ENCODE measurements at places on chromosomes 1 and 21. TPM values are rescaled to one million over a fixed set of nuclear protein-coding genes. Genes with fewer than 3 reads are reported as not detected.

DNA sequence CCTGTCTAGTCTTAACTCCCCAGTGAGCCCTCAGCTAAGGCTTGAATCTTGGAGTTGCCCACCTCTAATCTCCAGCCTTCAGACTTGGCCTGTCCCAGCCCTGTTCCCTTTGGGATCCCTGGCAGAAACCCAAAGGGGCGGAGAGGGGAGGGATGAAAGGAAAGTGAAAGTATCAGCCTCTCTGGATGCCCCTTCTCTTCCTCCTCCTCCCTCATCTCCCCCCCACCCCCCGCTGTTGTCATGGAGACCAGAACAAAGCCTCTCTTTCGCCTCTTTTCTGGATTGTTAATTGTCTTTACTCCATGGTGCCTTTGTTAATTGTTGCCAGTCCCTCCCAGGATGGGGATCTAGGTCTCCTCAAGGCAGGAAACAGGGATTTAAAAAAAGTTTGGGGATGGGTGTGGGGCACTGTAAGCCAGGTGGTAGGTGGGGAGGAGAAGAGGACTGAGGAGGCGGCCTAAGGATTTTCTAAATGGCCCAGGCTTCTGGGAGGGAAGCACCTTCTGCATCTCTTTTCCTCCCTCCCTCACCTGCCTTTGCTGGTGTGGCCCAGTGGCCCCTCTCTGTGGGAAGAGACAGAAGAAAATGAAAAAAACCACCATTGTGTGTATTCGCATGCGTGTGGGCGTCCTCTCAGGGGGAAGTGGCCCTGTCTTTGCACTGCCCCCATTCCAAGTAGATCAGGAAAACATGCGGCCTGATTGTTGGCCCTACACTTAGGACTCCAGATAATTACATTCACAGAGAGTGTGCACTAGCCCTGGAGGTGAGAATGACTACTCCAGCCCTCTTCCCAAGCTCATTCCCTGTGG, 7.5 kb upstream of the SOX13 start:
- DNase-seq, result no peak

DNA sequence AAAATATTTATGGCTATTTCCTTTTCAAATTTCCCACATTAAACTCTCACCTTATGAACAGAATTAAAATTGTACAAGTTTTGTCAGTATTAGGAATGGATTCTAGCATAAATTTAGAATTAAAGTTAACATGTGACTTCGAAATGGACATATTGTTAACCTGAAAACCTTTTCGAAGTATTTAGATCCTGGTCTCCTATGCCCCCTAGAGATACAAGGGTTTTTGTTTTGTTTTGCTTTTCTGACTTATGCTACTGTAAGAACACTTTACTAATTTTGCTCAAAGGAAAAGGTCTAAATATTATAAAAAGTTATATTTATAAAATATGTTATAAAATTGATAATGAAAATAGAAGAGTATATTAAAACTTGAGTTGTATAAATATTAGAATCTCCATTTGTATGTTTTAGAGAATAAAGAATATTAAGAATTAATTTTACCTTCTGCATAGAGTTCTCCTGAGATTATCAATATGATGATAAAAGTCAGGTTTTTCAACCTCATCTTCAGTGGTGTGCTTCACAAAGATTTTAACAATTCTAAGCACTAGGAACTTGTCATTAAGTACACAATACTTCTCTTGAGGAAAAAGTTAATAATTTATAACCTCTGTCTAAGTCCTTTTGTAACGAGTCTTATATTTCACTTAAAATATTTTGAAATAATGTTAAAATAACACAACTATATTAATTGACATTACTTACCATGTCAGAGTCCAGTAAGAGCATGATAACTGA, at the start of gene F13B:
TSS of gene F13B (minus strand) at position 542 of the 738 bp plus-strand sequence. CDS start at position 505, 37 bp downstream.
- no peak for DNase-seq

GRCh38 chr1:229028987-229029878, 241.7 kb upstream of the RAB4A start:
- no peak for DNase-seq

WNT9A gene
- total RNA-seq, result 1.4 TPM

DNA sequence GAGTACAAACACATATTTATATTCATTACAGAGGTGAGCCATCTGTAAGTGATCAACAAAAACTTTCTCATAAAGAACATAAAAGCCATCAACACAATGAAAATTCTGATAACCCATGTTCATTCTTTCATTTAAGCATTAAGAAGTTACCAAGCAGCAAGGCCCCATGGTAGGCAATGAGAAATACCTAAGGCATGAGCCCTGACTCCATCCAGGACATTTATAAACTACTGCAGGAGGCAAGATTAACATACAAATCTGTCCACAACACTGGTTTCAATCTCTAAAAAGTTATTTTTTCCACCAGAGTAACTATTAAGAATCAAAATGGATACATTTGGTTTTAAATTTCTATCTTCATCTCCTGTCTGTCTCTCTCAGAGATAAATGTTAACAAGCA, 76.1 kb downstream of the SIPA1L2 start:
- no peak for DNase-seq

GRCh38 chr1:188668083-188668482, 1809.6 kb downstream of the BRINP3 start:
- DNase-seq, result no peak

CHRM3 gene
- 3.9 TPM for total RNA-seq

DNA sequence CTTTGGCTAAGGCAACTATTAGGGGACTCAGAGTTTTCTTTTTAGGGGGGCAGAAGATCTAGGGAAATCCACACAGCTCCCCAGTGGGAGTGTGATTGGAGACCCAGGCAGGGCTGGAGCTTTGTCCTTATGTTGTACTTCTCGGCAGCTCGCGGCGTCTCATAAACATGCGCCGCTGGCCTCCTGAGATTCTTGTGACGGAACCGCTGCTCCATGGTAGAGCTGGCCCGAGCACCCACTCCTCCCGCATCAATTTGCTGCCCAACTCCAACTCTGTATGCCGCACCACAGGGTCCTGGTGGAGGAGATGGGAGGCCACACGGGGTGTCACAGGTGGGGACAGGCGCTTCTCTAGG, 143.9 kb downstream of the GALNT2 start:
- no peak for DNase-seq

DNA sequence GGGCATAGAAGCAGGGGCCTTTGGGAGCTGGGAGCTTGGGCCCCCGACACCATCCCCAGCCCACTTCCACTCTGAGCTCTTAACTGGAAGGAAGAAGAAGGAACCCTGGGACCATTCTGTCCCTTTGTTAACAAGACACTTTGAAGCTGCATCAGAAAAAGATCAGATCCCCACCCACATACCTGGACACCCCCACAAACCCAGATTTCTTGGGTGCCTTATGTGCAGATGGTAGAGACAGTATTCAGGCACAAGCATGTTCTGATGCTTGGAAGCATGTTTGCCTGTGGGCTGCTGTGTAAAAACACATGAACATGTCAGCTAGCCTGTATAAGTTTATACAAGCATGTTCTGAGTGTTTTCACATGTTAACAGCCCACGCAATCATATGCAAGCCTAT, 3.7 kb downstream of the DLGAP3 start:
- no peak for DNase-seq

RHBDL2 gene
- total RNA-seq, result 7.7 TPM

TARBP1 gene
- total RNA-seq, result 33.0 TPM

GRCh38 chr1:106681939-106682522, 374.4 kb upstream of the PRMT6 start:
- DNase-seq, result no peak

GRCh38 chr1:195218428-195219212, 1389.6 kb downstream of the KCNT2 start:
- DNase-seq, result no peak

- no peak for DNase-seq
Observed at GRCh38 chr1:4654764-4655673, 610 bp downstream of the AJAP1 start.

KIF17 gene
- total RNA-seq, result 1.6 TPM

OR2L5 gene
- total RNA-seq, result not detected

- peak; percentile 58 for DNase-seq
Observed at GRCh38 chr1:27968692-27969091, 8.9 kb downstream of the XKR8 start.

DNA sequence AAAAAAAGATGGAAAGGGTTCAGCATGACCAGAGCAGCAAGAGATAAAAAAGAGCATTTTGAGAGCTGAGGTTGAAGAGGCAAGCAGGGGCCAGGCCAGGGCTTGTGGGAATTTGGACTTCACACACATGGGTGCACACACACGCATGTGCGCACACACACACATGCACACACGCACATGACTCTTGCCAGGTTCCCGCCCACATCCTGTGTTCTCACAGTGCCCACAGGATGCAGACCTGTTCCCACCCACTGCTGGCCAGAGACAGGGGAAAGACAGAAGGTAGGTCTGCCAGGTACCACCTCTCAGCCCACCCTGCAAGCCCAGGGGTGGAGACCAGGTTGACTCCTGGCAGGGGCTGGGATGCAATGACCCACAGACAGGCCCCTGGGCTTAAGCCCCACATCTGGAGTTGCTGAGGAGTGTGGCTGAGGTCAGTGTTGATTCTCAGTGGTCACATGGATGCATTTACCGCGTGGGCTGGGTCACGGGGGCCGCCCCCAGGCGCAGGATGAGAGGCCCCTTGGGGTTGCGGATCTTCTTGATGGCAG, 4.4 kb downstream of the COL16A1 start:
- DNase-seq, result no peak

DNA sequence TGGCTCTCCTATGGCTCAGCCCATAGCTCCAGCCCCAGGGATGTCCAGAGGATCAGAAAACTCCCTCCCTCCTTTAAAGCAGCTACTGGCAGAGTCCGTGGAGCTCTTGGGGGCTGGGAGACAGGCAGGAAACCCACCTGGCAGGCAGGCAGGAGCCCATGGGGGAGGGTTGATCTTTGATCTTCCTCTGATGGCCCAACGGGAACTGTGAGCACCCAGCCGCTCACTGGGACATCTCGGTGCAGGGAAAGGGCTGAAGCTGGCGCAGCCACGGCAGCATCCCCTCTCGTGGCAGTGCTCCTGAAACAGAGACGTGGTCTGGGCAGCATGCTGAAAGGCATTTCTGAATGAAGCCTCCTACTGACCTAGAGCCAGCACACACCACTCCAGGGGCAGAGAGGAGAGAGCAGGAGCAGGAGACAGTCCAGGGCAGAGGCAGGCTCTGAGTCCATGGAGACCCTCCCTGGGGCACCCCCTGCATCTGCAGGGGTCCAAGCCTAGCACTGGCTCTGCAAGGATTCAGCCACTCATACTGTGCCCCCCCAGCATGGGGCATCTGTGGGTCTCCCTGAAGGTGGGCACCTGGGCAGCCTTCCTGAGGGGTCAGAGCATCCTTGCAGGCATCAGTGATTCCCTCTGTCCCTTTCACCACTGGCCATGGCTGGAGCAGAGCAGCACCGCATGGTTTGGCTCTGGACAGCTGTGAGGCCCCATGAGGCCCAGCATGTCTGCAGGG, 4.9 kb upstream of the SLX9 start:
- DNase-seq, result no peak

CFAP141 gene
- not detected for total RNA-seq

DNA sequence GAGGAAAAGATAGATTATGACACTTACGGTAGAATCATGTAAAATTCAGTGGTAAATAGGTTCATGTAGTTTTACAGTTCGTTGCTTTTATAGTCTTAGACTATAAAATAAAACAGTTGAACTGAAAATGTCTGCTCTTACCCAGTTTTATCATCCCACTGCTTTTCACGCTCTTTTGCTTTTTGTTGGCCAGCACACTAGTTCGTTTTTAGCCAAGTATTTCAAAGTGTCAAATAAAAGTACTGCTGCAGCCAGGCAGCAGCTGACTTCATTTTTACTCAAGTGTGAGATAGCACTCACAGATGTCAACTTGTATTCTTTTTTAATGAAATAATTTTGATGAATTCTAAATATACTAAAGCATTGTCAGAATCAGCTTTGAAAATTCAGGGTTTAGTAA, 18.5 kb upstream of the BTG3 start:
- DNase-seq, result no peak

DNA sequence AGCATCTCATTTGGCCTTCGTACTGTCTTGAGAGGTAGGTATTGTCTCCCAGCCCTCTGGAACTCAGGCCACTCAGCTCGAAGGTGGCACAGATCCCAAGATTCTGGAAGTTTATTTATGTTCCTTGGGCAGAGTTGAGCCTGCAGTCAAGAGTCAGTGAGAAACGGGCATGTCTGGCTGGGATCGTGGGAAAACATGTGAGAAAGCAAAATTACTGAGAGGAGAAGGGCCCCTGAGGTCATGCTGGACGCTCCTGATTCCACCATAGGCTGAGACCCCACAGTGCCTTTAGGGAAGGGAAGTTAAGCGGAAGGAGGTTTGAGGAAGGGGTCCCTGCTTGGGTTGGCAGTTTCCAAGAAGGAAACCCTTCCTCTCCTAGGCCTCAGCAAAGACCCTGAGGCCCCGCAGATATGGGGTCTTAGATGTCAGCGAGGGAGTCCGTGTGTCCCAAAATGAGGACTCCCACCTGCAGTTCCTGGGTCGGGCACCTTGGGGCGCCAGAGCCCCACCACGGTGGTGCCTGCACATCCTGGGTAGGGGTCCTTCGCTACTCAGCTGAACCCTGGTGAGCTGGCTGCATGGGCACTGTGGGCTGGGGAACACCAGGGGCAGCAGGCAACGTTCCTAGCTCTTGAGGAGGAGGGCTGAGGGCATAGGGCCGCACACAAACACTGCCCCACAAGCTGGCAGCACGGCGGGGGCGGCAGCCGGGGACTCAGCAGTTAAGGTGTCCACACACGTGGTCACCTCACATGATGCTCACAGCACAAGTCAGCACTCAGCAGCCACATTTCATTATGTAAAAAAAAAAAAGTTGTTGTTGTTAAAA, 12.3 kb upstream of the SEMA4A start:
- peak; percentile 47 for DNase-seq

NTMT2 gene
- total RNA-seq, result not detected

DNA sequence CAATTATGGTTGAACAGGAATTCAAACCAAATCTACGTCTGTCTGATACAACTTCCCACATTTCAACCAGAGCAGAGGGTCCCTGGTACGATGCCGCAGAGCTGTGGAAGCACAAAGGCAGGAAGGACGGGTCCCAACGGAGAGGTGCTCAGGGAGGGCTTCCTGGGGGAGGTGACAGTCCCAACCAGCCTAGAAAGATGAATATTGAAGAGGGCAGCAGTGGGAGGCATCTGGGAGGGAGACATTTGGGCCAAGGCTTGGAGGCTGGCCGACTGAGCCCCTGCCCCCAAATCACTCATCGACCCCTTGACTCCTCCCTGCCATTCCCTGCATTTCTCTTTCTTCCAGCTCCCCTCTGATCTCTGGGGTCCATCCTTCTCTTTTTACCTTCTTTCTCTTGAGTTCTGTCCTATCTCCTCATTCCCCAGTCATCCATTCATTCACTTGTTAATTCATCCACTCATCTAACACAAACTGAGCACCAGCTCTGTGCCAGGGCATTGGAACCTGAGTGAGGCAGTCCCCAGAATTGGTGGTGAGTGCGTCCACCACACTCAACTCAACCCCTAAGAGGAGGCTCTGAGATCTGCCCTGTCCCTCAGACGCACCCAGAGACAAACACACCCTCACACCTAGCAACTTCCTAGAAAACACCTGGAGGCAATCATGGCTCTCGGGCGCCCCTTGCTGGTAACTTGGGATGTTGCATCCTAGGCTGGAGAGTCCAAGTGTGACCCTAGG, 13.2 kb upstream of the CELA3B start:
- DNase-seq, result peak; percentile 73

- no peak for DNase-seq
Observed at GRCh38 chr1:204265665-204266064, 51.9 kb upstream of the GOLT1A start.

PGBD5 gene
- total RNA-seq, result 0.55 TPM

SERPINC1 gene
- total RNA-seq, result not detected

IGSF3 gene
- total RNA-seq, result 30.4 TPM

GBP6 gene
- not detected for total RNA-seq

TAS1R1 gene
- total RNA-seq, result 1.5 TPM

A3GALT2 gene
- 0.46 TPM for total RNA-seq
